ENCODE measurements at places on chromosomes 7 and 10. TPM values are rescaled to one million over a fixed set of nuclear protein-coding genes. Genes with fewer than 3 reads are reported as not detected.

PCLO gene
- 1.1 TPM for total RNA-seq

BAMBI gene
- total RNA-seq = 9.3 TPM

LRRC4 gene
- not detected for total RNA-seq

OLAH gene
- total RNA-seq = 1.0 TPM

GPR85 gene
- total RNA-seq = not detected

C10orf53 gene
- total RNA-seq = not detected

GNG11 gene
- total RNA-seq = 32.2 TPM

ACHE gene
- total RNA-seq = 2.6 TPM

SLC13A4 gene
- total RNA-seq = not detected

CPXM2 gene
- total RNA-seq = not detected

NPY4R gene
- total RNA-seq = 50.1 TPM

AP1S1 gene
- total RNA-seq = 124 TPM

CALD1 gene
- 153 TPM for total RNA-seq

VWA2 gene
- 0.06 TPM for total RNA-seq

PNLIPRP3 gene
- 0.04 TPM for total RNA-seq

PDK4 gene
- 37.9 TPM for total RNA-seq

BEND7 gene
- 7.5 TPM for total RNA-seq

CC2D2B gene
- 0.36 TPM for total RNA-seq

GPR15LG gene
- 0.21 TPM for total RNA-seq

GFRA1 gene
- 8.4 TPM for total RNA-seq

MOGAT3 gene
- total RNA-seq = not detected

FOXP2 gene
- total RNA-seq = not detected

SPDYE1 gene
- not detected for total RNA-seq

GLCCI1 gene
- 1.1 TPM for total RNA-seq

GSAP gene
- 2.3 TPM for total RNA-seq

ANKRD22 gene
- total RNA-seq = 0.41 TPM

AKR1C3 gene
- total RNA-seq = 1,052 TPM

TBXAS1 gene
- 11.8 TPM for total RNA-seq

OR6V1 gene
- not detected for total RNA-seq

OR2A5 gene
- not detected for total RNA-seq

FAM107B gene
- 103 TPM for total RNA-seq

MINDY4 gene
- total RNA-seq = 2.4 TPM

FEZF1 gene
- total RNA-seq = not detected

MLXIPL gene
- 1.4 TPM for total RNA-seq

ATRNL1 gene
- 0.12 TPM for total RNA-seq

RBM20 gene
- 4.3 TPM for total RNA-seq

EXOC4 gene
- total RNA-seq = 21.2 TPM

ITGB8 gene
- 0.73 TPM for total RNA-seq

ERVW-1 gene
- 0.04 TPM for total RNA-seq

CACNB2 gene
- not detected for total RNA-seq
